ENCODE measurements at places on chromosomes 3 and 15.

GRCh38 chr3:137988982-137989381 lies 21.0 kb upstream of the CLDN18 start:
- no peak for DNase-seq

GRCh38 chr3:124014366-124014942 lies 22.5 kb upstream of the ROPN1 start:
- no peak for DNase-seq

- no peak for DNase-seq
These were observed 14.4 kb upstream of the TNFSF10 start for GRCh38 chr3:172537507-172538158.

DNA sequence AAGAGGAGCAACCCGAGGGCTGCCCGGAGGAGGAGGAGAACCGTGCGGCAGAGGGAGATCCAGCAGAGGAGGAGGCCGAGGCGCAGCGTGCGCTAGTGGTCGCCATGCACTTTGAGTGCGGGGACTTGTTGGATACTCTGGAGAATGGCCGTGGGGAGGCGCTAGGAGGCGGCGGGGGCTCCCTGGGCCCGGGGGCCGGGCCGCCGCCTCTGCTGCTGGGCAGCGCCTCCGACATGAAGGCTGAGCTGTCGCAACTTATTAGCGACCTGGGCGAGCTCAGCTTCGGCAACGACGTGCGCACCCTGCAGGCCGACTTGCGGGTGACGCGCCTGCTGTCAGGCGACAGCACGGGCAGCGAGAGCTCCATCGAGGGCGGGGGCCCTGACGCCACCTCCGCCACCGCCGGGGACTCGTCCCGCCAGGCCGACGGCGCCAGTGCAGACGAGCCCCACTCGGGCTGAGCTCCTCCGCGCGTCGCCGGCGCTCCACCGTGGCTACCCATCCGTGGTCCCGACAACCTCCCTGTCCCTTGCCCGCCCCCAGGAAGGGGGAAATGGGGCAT lies 2.0 kb downstream of the FAM43A start:
- peak; percentile 86 for DNase-seq

DNA sequence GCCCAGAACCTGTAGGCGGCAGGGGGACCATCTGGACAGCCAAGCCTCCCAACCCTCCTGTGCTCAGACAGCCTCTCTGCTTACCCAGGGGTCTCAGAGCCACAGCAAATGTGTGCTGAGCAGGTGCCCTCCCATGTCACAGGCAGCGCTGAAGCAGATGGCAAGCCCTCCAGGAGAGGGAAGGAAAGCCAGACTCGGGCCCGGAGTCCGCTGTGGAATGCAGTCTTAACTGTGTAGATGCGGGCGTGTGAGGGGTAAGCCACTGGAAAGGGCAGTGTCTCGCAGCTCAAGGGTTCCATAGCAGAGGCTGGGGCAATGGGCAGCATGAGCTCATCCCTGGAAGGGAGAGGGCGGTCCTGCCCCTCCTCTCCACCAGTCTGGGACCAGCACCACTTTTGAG lies 45.6 kb downstream of the UMPS start:
- no peak for DNase-seq

DNA sequence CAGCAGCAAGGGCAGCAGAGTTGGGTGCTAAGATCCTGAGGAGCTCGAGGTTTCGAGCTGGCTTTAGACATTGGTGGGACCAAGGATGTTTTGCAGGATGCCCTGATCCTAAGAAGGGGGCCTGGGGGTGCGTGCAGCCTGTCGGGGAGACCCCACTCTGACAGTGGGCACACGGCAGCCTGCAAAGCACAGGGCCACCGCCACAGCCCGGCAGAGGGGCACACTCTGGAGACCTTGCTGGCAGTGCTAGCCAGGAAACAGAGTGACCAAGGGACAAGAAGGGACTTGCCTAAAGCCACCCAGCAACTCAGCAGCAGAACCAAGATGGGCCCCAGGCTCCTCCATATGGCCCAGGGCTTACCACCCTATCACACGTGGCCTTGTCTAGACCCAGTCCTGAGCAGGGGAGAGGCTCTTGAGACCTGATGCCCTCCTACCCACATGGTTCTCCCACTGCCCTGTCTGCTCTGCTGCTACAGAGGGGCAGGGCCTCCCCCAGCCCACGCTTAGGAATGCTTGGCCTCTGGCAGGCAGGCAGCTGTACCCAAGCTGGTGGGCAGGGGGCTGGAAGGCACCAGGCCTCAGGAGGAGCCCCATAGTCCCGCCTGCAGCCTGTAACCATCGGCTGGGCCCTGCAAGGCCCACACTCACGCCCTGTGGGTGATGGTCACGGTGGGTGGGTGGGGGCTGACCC lies 18.8 kb downstream of the SEC61A1 start:
- DNase-seq: no peak

GRCh38 chr15:41606997-41607396 lies 48.0 kb downstream of the TYRO3 start:
- DNase-seq: no peak

- DNase-seq: no peak
These were observed 65.7 kb upstream of the MRPL3 start for GRCh38 chr3:131568460-131568859.

DNA sequence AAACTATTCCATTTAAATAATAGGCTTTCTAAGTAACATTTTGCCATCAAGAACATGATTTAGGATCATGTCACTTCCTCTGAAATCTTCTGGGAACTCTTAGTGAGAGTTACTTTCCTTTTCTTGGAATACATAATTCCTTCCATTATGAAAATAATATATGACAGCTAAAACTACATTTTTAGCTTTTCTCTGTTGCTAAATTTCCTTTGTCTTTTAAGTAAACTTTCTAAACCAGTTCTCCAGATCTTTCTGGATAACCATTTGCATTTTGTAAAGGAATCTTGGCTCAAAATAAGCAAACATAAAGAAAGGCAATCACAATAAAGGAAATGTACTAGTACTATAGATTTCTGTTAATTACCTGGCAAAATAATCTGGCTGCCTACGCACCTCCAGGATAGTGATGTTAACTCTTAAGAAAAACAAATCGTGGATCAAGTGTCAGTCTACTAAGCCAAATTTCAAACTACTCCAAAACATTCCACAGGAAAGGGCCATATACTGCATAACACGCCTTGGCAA lies 165.7 kb downstream of the ZNF385D start:
- no peak for DNase-seq

- DNase-seq: peak; percentile 72
These were observed 80.6 kb downstream of the FBXL22 start for GRCh38 chr15:63677778-63678177.

DNA sequence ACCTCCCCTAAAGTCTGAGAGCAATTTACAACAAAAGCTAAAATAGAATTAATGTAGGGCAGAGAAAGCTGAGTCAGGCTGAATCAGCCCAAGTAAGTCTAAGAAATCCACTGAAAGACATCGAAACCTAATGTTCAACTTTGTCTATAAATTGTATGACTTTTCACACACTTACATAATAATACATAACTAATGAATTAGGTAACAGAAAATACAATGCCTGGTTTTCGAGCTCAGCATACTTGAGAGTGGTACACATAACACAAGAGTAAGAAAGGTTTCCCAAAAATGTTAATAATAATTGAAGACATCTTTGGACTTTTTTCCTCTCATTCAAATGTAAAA lies 55.3 kb upstream of the VGLL4 start:
- DNase-seq: no peak

DNA sequence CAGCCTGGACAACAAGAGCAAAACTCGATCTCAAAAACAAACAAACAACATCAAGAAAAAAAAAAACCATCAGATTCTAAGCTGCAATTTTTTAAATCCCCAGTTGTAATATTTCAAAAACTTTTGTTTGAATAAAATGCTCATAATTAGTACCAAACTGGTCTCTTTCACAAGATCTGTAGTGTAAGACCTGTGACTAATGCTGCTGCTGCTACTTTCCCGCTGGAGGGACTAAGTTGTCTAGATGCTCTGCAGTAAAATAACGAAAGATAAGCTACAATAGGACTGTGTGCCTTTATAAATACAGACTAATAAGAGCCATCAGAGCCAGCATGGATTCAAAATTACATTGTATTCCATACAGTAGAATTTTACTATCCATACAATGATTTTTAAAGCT lies 45.4 kb downstream of the TM4SF4 start:
- no peak for DNase-seq

GRCh38 chr3:122014741-122015140 lies 7.3 kb downstream of the ILDR1 start:
- DNase-seq: no peak

GRCh38 chr15:95497634-95498033 lies 832.9 kb upstream of the NR2F2 start:
- DNase-seq: no peak

- DNase-seq: no peak
These were observed 569.0 kb downstream of the TUSC7 start for GRCh38 chr3:117278424-117279190.

GRCh38 chr15:42146551-42147430 lies 9.6 kb downstream of the PLA2G4F start:
- DNase-seq: no peak

- peak; percentile 65 for DNase-seq
These were observed 111.1 kb downstream of the TPRA1 start for GRCh38 chr3:127479449-127479848.

DNA sequence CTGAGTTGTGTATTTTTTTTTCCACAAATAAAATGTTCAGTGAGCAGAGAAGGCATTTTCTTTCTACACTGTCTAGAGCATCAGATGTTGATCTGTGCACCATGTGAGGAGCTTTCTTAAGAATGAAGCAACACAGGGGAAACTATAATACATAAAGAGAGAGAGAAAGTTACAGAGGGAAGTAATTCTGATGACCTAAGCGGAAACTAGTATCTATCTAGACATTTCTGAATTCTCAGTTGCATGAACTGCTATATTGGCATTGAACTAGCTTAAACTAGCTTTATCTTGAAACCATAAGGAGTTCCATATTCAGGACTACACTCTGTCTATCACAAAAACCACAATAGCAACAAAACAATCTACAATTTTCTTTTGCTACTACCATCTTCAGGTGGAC lies 822.4 kb downstream of the VGLL3 start:
- DNase-seq: no peak

DNA sequence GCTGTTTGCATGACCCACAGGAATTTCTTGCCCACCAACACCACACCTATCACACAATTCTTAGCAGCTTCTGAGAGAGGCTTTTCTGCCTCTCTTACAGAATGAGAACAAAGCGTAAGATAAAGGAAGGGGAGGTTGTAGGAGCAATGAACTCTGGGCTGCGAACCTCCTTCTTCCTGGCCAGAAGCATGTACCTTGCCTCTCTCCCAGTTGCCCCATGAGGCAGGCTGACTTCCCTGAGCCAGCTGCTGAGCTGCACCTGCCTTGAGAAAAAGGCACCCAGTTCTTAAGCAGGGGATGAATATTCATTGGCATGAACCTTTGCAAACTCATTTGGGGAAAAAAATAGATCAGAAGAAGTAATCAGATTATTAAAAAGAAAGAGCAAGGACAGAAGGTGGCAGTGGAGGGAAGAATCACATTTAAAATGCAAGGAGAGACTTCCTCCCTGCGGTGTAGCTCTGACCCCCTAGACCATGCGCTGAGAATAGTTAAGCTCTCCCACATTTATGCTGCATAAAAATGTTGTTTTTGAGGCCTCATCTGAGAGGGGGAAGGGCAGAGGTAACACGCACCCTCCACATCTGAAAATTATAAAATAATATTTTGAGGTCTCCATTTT lies 304.8 kb downstream of the EPHB1 start:
- no peak for DNase-seq

DNA sequence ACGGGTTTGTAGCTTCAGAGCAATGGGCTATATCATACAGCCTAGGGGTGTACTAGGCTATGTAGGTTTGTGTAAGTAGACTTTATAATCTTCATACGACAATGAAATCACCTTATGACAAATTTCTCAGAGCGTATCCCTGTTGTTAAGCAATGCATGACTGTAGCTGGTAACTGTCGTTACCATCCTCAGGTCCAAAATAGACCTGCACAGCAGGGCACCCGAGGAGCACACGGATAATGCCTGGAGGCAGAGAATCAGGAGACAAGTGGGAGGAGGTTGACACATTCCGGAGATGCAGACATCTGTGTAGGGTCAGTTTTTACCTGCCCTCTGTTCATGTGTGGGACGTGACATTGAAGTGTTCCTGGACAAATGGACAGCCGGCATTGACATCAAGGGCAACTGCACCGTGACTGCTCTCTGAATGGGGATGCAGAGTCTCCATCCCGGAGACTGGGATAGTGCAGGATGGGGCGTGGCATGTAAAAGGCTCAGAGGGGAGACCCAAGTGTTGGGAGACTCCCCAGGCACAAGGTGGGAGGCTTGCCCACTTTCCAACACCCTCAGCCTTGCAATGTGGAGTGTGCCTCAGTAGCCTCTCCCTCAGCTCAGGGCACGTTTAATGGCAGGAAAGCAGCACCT lies 45.9 kb upstream of the PGPEP1L start:
- no peak for DNase-seq

DNA sequence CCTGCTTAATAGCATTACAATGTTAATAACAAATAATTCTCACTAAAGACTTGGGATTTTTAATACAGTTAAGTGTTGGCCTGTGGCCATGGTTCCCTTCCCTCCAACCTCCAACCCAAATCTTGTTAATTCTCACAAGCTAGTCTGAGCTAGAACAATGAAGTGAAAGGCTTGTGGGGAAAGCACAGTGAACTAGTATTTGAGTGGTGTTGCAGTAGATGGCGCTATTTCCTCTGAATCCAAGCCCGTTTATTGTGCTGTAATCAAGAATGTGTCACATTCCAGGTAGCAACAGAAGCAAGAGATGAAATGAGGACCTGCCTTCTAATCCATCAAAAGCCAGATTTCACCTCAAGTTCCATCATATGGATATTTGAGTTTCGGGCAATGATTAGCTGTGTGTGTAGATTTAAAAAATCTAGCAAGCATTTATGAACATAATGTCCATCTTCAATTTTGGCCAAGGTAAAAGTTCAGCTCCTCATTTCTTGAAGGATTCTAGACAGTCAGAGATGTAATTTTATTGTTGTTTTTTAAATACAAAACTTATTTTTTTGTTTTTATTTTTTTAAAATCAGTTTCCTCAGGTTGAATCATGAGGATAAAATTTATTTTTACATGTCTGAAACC lies 160.7 kb downstream of the SQOR start:
- no peak for DNase-seq

DNA sequence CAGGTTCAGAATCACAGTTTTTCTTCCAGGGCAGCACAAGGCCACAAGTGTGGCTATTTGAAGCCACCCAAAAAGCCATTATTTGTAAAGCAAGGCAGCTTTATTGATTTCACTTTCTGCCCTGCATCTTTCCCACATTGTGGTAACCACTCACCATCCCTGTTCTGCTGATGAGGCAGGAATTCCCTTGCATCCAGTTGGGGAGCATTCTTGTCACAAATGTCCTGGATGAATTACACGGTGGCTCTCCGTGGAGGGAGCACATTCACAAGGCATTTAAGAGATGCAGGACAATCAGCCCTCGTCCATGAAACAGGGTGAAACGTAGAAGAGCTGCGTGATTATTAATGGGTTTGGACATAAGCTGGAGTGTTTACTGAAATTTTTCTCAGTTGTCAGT lies 111.2 kb downstream of the APBA2 start:
- DNase-seq: no peak

- no peak for DNase-seq
These were observed 54.3 kb downstream of the OXNAD1 start for GRCh38 chr3:16319307-16319706.

GRCh38 chr3:120435621-120436020 lies 15.2 kb downstream of the FSTL1 start:
- DNase-seq: no peak

- no peak for DNase-seq
These were observed 53.0 kb downstream of the TMEM45A start for GRCh38 chr3:100545371-100545770.

- DNase-seq: no peak
These were observed 62.9 kb upstream of the NR2E3 start for GRCh38 chr15:71747128-71748083.
